ENCODE measurements at places on chromosomes 5 and 9. TPM values are rescaled to one million over a fixed set of nuclear protein-coding genes. Genes with fewer than 3 reads are reported as not detected.

DNA sequence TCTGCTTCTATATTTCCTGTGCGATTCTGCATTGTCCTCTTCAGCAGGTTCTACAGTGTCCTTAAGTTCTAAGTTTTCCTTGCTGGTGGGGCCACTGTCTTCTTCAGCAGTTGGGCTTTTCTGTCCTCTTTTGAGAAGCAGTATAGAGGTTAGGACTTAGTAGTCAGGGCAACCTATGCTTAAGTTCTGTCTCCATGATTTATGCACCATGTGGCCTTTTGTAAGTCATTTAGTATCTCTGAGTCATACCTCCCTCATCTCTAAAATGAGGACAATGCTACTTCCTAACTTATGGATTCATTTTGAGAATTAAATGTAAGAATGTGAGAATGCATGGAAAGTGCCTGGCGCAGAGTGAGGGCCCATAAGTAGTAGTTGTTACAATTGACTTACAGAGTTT is 46.8 kb downstream of the GRIN3A start:
- DNase-seq, result no peak

DNA sequence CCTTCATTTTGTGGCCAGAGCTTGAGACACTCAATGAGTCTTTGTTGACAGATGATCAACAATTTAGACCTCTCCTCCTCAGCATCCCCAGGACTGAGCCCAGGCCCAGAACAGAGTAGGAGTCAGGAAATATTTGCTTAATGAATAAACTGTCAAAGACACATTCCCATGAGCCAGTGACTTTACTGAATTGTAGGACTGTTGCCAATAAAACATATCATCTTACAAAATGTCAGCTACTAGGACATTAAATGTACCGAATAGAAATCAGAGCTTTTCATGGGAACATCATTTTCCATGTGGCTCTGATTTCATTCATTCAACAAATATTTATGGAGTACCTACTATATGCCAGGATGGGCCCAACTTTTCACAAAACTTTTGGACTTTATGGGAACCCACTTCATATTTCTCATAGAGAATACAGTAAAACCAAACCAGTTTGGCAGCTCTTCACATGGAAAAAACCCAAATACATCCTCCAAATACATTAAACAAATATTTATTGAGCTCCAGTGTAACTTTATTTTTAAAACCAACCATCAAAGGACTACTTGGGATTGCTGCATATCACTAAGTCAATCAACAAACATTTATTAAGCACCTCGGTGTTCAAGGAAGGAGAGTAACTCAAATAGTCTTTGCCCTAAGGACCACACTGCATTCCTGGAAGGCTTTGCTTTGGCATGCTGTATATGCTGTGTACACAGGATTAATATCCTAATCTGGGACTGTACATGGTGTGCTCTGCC is 11.4 kb downstream of the VDAC1 start:
- no peak for DNase-seq

GRCh38 chr5:109454731-109455505 is 45.1 kb upstream of the PJA2 start:
- no peak for DNase-seq

The ABHD17B gene
- total RNA-seq, result 5.5 TPM

DNA sequence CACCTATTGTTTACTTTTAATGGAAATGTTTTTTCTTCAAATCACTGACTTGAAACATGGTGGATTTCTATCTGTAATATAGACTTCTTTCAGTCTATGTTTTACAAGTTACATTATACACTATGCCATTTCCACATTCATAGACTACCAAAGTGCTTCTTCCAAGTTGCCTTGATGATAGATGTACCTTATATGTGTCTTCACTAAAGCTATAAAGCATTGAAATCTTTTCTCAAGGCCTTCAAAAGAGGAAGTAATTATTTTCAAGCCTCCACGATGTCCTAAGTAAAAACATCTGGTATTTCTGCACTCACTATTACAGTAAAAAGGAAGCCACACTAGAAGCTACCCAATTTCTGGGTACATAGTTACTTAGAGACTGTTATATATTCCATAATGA is 113.3 kb downstream of the FGF10 start:
- no peak for DNase-seq

GRCh38 chr5:27158171-27158570 is 119.8 kb upstream of the CDH9 start:
- no peak for DNase-seq

DNA sequence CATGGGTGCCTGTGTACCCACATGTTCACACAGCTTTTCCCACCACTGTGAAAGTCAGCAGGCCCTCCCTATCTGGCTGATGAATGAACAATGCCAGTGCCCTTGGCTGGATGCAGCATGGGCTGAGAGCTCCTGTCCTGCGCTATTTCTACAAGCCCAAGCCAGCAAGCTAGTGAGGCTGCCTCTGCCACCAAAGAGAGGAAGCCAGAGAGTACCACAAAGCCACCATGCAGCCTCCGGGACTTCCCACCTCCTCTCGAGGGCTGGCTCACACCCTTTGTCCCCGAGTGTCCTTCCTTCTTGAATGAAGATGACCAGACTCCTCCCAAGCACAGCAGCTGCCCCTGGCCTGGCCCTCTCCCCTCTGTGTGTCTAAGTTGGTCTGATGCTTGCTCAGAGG is 76.5 kb downstream of the SH3PXD2B start:
- no peak for DNase-seq

- no peak for DNase-seq
Measured at GRCh38 chr9:33464045-33464636, 9.6 kb downstream of the NOL6 start.

- DNase-seq, result no peak
Measured at GRCh38 chr5:172686111-172686510, 45.0 kb downstream of the NEURL1B start.

The PCDHB14 gene
- 1.9 TPM for total RNA-seq

- no peak for DNase-seq
Measured at GRCh38 chr5:107437986-107438510, 232.7 kb downstream of the EFNA5 start.

GRCh38 chr9:71929791-71930440 is 18.5 kb downstream of the C9orf85 start:
- DNase-seq, result no peak

The KIF4B gene
- total RNA-seq, result not detected

GRCh38 chr9:28158451-28158850 is 585.2 kb upstream of the C9orf72 start:
- DNase-seq, result no peak

The ANKRD55 gene
- total RNA-seq, result not detected

DNA sequence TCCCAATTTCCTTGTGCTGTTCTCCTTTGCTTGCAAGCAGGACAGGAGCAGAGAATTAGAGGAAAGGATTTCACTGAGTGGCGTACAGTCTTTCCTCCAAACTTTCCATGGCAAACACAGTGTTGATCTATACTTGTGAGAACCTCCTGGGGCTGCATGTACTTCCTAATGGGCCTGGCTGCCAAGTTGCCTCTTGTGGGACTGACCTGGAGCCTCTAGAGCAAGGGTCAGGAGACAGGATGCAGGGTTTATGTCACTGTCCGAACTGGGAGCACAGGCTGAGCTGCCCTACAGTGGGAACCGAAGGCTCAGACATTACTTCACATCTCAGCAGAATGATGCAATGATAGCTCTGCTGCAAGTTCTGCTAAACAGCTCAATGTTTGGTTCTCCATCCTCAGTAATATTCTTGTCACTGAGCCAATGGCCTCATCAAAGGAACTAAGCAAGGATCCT is 102.3 kb downstream of the ENC1 start:
- DNase-seq, result peak; percentile 24

DNA sequence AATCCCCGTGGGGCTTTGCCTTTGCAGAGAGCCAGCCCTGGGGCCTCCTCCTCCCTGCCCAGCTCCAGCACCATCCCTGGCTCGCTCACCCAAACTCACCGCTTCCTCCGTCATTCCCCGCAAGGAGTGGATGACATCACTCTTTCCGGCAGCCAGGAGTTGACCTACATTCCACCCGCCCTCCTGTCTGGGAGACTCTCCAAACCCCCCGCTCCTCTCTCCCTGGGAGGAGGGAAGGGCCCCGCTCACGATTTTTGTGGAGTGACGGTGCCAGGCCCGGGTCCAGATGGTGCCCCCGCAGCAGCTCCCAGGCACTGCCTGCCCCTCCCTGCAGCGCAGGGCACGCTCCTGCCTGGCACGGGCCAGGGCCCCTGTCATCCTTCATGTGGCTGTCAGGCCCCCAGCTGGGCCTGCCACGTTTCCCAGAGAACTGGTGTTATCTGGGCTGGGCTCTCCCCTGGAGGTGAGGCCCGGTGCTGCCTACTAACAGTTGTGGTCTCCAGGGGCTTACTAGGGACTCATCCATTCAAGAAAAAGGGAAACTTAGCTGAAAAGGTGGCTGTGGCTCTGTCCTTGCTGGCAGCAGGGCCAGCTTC is 52.3 kb downstream of the NTNG2 start:
- peak; percentile 92 for DNase-seq

- DNase-seq, result no peak
Measured at GRCh38 chr9:136306211-136307208, 2.6 kb upstream of the CCDC187 start.

DNA sequence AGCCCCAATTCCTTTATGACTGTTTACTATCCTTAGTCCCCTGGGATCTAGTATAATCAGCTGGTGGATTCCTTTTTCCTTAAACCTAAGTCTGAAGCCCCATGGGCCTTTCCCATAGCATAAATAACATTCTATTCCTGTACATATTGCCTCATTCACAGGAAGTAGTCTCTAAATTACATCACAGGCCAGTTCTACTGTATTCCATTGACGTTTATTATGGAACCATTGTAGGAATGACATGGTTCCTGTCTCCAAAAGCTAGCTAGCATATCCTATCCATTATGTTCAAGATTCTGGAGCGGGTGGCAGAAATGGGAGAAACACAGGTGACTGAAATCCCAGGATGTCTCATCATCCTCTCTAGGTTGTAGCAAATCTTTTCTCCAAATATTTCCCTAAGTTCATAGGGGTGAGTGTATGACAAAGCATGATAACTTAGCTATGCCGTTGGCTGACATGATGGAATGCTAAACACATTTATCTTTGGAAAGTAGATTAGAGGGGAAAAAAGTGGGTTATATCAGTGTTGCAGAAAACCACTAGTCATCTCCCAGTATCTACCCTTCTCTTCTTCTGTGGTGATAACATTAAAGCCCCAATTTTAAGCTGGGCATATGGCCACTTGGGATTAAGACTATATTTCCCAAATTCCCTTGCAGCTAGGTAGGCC is 140.1 kb downstream of the FGF1 start:
- DNase-seq, result no peak

DNA sequence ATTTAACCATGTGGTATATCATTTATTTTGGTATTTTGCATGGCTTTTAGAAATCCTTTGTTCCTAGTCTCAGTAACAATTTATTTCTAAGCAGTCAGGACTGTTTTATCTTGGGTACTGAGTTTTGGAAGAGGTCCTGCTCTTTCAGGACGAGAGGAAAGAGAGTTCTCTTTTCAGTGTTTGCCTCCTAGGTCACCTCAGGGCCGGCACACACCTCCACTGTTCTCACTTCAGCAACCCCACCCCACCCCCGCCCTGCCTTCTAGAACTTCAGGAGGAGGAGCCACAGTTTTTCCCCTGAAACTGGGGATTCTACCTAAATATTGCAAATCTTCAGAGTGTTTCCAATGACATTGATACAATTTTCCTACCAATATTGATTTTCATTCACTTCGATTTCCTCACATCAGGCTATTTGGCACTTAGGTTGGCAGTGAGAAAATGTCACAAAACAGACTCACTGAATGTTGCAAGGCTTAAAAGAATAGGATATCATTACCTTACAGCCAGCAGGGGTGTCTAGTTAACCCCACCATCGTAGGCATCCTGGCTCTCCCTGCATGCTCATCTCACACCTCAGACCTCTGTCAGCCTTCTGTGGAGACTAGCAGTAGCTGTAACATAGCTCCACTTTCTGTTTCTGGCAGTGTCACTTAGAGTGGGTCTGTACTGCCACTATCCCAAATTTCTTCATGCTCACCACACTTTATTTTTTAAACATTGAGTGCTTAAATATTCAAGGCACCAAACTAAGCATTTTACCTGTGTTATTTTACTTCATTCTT is 5.4 kb downstream of the IGIP start:
- DNase-seq, result no peak
